ENCODE measurements at places on chromosomes 5 and 9.

DNA sequence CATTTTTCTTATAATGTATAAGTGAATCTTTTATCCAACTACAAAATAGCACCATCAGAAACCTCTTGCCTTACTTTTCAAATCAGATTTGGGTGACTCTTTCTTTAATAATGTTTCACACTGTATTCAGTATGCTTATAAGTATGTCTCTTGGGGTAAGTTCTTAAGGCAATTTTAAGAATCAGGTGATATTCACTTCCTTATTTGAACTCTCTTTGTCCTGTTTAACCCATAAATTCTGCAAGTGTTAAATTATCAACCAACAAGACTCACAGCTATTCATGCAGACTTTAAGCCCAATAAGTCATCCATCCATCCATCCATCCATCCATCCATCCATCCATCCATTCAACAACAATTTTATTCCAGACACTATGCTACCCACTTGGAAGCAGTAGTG, 142.7 kb upstream of the FBXL17 start:
- no peak for DNase-seq

GRCh38 chr9:97689401-97690180, 7.5 kb downstream of the XPA start:
- no peak for DNase-seq

- DNase-seq, result no peak
Measured at GRCh38 chr5:152631221-152631620, 226.1 kb upstream of the NMUR2 start.

DNA sequence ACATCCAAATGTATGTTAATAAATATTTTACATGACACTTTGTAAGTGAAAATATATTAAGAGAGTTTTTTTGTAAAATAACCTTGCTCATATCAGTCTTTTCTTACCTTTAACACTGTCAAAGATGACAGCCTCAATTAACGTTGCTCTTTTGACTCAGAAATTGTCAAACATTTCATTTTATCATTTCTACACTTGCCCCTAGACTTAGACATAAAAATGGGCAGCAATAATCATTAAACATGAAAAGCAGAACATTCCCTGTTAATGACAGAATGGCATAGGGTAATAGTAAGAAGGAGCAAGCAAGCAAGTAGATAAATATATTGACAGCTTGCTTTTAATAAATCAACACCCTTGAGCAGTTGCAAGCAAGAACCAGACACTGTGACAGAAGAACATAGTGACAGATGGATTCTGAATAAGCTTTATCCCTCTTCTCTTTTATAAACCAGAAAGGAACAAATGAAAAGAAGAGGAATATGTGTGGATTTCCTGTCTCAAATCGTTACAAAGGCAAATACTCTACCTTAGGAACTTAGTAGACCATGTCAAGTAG, 796.0 kb upstream of the CHD1 start:
- DNase-seq, result no peak

GRCh38 chr5:170581211-170581610, 77.4 kb downstream of the KCNIP1 start:
- DNase-seq, result no peak

- no peak for DNase-seq
Measured at GRCh38 chr5:6994097-6994496, 280.9 kb downstream of the TENT4A start.

DNA sequence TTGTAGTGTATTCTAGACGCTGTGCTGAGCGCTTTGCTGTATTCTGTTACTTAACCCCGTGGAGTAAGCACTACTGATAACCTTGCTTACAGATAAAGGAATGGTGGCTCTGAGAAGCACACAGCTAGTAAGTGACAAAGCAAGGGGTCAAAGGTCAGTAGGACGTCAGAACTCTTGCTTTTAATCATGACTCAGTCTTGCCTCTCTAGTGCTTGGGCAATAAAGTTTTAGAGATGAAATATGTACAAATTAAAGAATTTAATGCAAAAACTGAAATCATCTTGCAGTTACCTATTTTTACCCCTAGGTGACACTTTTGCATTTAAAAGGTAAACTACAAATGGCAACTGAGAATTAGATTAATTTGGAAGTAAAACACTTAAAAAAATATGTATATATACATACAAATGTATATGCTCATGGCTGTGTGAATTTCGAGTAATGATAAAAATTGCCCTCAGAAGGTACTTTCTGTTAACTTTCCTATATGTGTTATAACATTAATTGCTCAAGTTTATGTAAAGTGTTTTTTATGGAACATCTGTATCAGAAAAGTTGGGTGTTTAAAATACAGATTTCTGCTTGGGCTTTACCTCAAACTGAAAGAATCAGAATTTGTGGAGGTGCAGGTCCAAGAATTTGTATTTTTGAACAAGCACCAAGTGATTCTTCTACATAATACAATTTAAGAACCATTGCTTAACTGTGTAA, 175.1 kb upstream of the DAB2 start:
- peak; percentile 25 for DNase-seq

DNA sequence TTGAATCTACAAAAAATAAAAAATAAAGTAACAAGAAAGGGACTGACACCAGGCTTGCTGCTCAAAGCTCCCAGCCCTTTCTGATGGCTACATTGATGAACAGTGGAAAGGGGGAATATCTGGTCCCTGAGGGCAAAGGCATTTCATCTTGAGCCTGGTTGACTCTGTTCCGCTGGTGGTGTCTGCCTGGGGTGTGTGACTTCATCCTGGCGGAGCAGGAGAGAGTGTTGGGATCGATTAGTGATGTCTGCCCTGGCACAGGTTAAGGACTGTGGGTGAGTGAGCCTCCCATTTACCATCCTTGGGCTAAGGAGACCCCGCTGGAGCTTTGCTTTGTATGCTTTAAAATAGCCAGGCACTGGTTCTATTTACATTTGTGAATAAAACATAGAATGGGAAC, 56.9 kb upstream of the ASS1 start:
- no peak for DNase-seq

DNA sequence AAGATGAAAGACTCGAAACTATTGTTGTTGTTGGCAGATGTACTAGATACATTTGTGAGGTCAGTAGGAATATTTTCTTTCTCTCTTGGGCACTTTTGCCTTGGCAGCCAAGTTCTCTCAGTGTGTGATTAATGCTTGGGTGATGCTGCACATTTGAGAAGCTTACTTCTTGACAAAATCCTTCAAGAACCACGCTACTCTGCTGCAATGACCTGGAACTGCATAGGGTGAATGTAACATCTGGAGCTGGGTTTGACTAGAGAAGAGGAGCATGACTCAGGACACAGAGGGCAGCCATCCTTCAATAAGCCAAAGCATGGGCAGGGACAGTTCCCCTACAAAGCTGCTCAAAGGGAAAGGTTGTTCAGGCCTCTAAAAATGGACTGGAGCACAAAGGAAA, 75.5 kb upstream of the PUM3 start:
- DNase-seq, result no peak

DNA sequence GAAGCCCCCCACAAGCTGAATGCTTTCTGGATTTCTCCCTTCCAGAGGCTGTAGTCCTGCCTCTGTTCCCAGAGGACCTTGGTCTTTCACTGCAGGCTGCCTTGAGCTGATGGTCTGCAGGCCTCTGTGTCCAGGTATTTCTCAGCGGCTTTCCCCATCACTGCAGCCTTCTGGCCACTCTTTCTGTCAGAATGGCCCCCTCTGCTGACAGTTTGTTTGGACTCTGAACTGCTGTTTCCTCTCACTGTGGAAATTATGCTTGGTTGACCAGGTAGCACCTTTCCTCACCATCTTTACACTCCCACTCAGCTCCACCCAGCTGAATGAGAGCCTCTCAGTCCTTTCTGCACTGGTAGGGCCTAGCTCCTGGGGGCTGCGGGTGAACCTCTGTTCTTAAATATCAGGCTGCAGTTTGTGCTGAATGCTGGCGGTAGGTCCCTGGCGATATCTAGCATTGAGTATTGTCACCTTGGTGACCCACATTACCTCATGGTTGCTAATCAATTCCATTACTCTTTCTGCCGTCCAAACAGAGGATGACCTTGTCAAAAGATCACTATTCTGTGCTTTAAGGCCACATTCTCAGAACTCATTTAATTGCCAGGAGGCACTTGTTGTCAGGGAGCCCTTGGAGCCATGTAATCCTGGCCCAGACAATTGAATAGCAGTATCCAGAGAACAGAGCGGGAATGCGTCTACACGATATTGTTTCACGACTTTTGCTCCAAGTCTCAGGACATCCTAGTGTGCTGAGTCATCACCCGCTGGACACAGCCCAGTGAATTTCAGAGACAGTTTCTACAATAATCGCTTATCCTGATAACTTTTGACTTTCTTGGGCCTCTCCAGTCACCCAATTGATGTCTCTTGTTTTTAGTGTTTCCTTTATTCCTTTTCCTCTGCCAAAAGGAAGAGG, 230.2 kb downstream of the TENT4A start:
- DNase-seq, result no peak

DNA sequence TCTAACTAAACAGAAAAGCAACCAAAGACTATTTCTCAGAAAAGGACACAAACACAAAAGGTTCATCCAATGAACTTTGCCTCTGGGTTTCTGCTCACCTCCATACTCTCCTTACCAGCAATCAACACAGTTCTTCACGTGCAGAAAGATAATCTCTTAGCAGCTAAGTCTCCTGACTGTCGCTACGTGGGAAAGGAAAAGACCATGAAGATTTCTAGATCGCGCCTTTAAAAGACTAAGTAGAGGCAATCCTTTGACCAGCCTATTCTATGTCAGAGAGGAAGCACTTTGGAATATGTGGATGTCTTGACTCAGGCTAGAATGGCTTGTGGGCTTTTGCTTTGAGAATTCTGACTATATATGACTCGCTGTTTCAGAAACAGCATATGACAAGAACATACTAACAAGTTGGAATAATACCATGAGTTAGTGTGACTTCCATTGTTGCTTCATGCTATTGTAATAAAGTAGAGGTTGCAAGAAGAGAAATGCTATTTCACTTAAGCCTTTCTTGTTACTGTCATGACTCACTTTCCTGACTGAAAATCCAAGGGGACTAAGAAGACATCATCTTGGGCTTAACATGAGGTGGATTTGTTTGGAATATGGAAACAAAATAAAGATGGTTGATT, 339.5 kb upstream of the RFX3 start:
- DNase-seq, result no peak

Data from AG08396 (cell line).